ENCODE measurements at places on chromosomes 3 and 15.

DNA sequence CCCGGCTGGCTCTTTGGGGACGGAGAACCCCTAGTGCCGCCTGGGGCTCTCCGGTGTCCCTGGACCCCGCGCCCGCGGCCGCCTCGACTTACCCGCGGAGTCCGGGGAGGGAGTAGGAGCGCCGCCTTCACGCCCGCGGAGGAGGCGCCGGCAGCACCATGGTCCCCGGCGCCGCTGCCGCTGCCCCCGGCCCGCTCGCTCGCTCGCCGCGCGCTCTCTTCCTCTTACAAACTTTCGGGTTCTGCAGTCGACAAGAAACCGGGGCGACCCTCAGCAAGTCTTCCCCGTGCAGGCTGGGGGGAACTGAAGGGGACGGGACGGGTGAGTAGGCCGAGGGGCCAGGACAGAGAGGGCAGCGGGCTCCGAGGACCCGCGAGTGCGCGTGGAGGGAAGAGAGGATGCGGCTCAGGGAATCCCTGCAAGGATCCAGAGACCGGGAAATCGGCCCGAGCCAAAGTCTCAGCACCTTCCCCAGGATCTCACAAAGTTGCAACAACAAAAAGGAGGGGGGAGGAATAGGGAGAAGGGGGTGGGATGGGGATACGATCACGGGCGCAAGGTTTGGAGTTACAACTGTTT lies 2.0 kb downstream of the FOXP1 start:
- no peak for DNase-seq

DNA sequence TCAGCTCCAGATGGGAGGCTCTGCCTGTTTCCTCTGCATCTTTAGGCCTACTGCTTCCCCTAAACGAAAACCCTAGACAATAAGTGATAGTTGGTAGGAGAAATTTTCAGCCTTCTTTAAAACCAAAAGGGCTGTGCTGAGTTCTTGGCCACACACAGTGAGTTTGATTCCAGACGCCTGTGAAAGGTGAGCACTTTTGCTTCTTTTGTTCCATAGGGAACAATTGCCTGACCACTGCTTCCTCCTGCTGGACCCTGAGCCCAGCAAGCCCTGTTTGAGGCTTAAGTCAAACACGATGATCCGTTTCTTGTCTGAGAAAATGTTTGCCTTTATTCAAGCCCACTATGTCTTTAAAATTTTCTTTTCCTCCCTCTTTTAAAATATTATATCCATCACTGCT lies 493.9 kb downstream of the ZIC1 start:
- DNase-seq, result no peak

GRCh38 chr15:93268066-93268465 lies 179.1 kb upstream of the RGMA start:
- DNase-seq, result no peak

GRCh38 chr3:149450281-149450680 lies 24.2 kb upstream of the TM4SF4 start:
- DNase-seq, result no peak

- no peak for DNase-seq
Measured at GRCh38 chr3:189096092-189096491, 75.7 kb upstream of the TPRG1 start.

All from effector CD8-positive, alpha-beta T cell (primary cell).